Activated T-cell treated with anti-CD3 and anti-CD28 coated beads, Interleukin-2, amount 50 U/mL, for 1 hour (primary cell): ENCODE measurements at places on chromosomes 5 and 9.

GRCh38 chr9:91837981-91838731 is 111.9 kb downstream of the ROR2 start:
- DNase-seq = no peak

DNA sequence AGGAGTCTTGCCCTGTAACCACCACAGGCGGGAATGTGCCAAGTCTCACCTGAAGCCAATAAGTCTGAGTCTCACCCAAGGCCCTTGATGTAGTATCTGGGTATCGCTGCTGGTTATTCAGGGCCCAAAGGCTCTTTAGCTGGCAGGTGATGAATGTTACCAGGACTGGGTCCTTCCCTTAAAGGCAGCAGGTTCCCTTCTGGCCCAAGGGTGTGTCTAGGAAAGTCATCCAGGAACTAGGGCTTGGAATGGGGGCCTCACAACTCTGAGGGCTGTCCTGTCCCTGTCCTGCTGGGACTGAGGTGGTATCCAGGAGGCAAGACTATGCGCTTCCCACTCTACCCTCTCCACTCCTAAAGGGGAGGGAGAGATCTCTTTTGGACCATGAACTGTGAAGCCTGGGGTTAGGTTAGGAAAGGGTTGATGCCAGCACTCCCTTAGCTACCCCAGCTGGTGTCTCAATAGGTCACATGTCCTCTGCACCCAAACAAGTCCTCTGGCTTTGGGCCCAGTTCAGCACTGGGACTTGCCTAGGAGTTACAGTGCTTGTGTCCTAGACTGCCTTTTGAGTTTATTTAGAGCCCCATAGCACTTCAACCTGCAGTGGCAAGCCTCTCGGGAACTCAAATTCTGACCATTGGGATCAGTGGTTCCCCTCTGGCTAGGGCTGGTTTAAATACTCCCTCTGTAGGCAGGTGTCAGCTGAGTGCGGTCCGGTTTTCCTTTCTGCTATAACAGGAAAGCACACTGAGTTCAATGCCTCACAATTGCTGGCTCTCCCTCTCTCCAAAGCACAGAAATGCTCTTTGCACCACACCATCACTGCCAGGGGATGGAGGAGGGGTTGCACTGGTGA is 22.5 kb upstream of the RANBP3L start:
- no peak for DNase-seq

DNA sequence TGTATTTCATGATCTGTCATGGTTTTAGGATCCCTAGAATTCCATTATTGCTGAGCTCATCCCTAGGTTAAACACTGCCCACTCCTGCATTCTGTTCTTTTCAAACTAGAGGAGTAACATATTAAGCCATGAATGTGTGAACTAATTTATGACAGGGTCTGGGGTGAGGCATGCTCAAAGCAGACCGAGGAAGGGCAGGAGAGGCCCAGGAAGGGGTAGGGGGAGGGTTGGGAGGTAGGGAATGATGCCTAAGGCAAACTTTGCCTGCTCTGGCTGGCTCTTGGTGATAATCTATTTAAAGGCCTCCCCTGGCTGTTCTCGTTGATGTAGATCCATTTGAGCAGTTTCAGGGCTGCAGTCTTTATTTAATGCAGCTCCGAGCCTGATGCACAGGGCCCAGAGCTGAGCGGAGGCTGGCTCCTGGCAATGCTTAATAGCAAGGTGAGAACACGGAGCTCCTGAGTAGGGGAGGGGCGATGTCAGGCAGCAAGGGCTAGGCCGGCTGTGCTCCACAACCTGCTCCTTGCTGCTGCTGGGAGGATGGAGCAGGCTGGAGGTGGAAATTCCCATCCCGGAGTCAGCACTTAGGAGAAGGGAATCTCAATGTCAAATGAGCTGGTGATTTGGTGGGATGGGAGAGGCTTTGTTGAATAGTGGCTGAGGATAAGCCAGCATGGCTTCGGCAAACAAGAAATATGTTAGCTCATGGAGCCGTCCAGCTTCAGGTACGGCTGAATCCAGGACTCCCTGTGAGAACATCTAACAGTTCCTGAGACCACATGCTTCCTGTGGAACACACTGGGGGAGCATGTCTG is 73.2 kb upstream of the UNC5A start:
- DNase-seq = no peak

GRCh38 chr5:129691220-129691619 is 56.7 kb upstream of the MINAR2 start:
- DNase-seq = no peak

GRCh38 chr5:7426284-7426683 is 30.3 kb downstream of the ADCY2 start:
- DNase-seq = no peak
